ENCODE measurements at places on chromosomes 5 and 9. TPM values are rescaled to one million over a fixed set of nuclear protein-coding genes. Genes with fewer than 3 reads are reported as not detected.

- H3K36me3 ChIP-seq: no peaks in the 10 kb centered on the region
- no peaks in the 10 kb centered on the region for H3K27me3 ChIP-seq
- H3K4me1 ChIP-seq: no peaks in the 10 kb centered on the region
- no peak overlapping the region for H3K27ac ChIP-seq
Measured at GRCh38 chr9:111096051-111096450, 57.8 kb upstream of the LPAR1 start.

GRCh38 chr5:80644900-80645299 lies 9.6 kb upstream of the MSH3 start:
- no peak for DNase-seq
- no peak overlapping the region for H3K27ac ChIP-seq
- no peaks in the 10 kb centered on the region for H3K27me3 ChIP-seq

- no peaks in the 10 kb centered on the region for H3K4me1 ChIP-seq
- no peak overlapping the region for H3K4me3 ChIP-seq
- H3K36me3 ChIP-seq: no peaks in the 10 kb centered on the region
- no peaks in the 10 kb centered on the region for H3K27me3 ChIP-seq
Measured at GRCh38 chr5:170315154-170315553, 17.6 kb upstream of the LCP2 start.

DNA sequence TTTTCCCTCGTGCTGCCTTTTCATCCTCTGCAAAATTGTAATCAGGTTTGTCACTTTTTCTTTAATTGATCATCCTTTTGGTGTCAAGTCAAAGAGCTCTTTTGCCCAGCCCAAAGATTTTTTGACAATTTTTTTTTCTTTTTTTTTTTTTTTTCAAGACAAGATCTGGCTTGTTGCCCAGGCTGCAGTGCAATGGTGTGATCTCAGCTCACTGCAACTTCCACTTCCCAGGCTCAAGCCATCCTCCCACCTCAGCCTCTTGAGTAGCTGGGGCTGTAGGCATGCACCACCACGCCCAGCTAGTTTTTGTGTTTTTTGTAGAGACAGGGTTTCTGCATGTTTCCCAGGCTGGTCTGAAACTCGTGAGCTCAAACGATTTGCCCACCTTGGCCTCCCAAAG lies 36.7 kb downstream of the CDK7 start:
- H3K36me3 ChIP-seq: no peaks in the 10 kb centered on the region
- no peak for DNase-seq
- no peaks in the 10 kb centered on the region for H3K4me1 ChIP-seq
- no peak overlapping the region for H3K27ac ChIP-seq
- H3K27me3 ChIP-seq: no peaks in the 10 kb centered on the region
- H3K4me3 ChIP-seq: no peak overlapping the region

- DNase-seq: no peak
- no peaks in the 10 kb centered on the region for H3K36me3 ChIP-seq
- H3K4me1 ChIP-seq: no peaks in the 10 kb centered on the region
- H3K27me3 ChIP-seq: no peaks in the 10 kb centered on the region
- H3K4me3 ChIP-seq: no peak overlapping the region
Measured at GRCh38 chr5:93403141-93403928, 177.7 kb downstream of the NR2F1-AS1 start.

DNA sequence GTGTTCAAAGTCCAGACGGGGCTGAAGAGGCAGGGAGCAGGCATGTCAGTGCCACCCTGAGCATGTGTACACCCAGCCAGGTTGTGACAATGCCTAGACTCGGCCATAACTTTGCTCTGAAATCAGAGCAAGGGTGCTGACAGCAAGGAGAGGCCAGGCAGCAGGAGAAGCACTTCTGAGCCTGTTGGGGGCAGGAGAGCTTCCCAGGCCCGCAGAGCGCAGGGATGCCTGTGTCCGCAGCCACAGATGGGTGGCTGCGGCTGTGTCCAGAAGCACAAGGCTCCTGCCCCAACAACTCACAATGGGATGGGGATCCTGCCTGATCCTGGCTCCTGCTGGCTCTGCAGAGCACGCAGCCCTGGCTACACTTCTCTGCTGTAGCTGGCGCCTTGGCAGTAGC lies 373.9 kb downstream of the CHSY3 start:
- no peak overlapping the region for H3K4me3 ChIP-seq
- no peaks in the 10 kb centered on the region for H3K36me3 ChIP-seq
- H3K4me1 ChIP-seq: no peaks in the 10 kb centered on the region

DNA sequence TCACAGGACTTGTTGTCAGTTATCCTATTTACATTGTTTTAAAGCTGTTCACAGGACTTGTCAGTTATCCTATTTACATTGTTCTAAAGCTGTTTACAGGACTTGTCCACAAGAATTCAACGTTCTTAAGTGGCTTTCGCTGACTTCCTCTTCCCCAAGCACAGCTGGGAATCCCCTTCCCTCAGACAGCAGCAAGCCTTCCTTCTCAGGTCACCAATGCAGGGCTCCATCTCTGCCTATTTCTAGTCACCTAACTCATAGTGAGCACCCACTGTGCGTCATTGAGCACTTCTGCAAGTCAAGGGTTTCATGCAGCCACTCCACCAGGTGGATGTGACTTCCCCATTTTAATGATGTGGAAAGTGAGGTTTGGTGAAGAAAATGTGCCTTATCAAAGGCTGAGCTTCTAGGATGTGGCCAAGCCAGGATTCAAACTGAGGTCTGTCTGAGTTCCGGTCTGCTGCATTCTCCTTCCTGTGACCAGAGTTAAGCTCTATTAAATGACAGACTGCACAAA lies 109.8 kb upstream of the ZNF462 start:
- H3K36me3 ChIP-seq: no peaks in the 10 kb centered on the region
- H3K27me3 ChIP-seq: no peaks in the 10 kb centered on the region
- H3K4me1 ChIP-seq: no peaks in the 10 kb centered on the region
- DNase-seq: no peak
- H3K4me3 ChIP-seq: no peak overlapping the region

DNA sequence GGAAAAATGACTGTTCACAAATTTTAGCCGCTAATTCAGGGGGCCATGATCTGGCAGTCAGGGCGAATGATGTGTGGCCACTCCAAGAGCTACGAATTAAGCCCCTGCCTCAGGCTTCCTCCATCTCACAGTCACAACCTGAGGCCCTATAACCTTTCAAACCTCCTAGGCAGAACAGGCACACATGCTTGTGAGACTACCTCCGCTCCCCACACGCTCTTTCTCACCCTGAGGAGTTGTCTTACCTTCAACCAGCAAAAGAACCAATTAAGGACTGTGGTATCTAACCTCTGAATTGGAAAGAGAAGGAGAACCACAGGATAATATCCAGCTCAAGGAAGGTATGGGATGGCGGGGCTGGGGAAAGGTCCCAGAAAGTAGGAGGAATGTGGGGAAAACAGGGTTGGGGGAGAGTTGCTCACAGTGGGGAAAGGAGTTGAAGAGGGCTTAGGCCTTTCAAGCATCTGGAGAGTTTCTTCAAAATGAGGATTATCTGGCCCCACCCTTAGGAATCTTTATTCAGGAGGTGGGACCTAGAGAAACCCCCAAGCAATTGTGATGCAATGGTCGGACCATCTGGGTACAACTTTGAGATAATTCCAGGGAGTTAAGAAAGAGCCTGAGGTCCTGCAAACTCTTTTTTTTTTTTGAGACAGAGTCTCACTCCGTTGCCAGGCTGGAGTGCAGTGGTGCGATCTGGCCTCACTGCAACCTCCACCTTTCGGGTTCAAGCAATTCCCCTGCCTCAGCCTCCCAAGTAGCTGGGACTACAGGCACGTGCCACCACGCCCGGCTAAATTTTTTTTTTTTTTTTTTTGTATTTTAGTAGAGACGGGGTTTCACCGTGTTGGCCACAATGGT lies 5.5 kb downstream of the PCDH1 start:
- H3K36me3 ChIP-seq: no peaks in the 10 kb centered on the region
- no peak for DNase-seq

- no peak for DNase-seq
- H3K27ac ChIP-seq: no peak overlapping the region
- no peak overlapping the region for H3K4me3 ChIP-seq
- H3K4me1 ChIP-seq: peaks cover 5% of the 10 kb centered on the region
Measured at GRCh38 chr9:125479846-125480615, 218.4 kb downstream of the GAPVD1 start.

- H3K4me3 ChIP-seq: no peak overlapping the region
- peaks cover 10% of the 10 kb centered on the region for H3K4me1 ChIP-seq
- peak overlapping the region; percentile 5 for H3K27ac ChIP-seq
- no peaks in the 10 kb centered on the region for H3K27me3 ChIP-seq
Measured at GRCh38 chr9:132077881-132078698, 1.6 kb downstream of the MED27 start.

GRCh38 chr5:3430691-3431090 lies 164.9 kb upstream of the IRX1 start:
- no peaks in the 10 kb centered on the region for H3K36me3 ChIP-seq
- DNase-seq: no peak
- no peak overlapping the region for H3K27ac ChIP-seq
- no peaks in the 10 kb centered on the region for H3K27me3 ChIP-seq

DNA sequence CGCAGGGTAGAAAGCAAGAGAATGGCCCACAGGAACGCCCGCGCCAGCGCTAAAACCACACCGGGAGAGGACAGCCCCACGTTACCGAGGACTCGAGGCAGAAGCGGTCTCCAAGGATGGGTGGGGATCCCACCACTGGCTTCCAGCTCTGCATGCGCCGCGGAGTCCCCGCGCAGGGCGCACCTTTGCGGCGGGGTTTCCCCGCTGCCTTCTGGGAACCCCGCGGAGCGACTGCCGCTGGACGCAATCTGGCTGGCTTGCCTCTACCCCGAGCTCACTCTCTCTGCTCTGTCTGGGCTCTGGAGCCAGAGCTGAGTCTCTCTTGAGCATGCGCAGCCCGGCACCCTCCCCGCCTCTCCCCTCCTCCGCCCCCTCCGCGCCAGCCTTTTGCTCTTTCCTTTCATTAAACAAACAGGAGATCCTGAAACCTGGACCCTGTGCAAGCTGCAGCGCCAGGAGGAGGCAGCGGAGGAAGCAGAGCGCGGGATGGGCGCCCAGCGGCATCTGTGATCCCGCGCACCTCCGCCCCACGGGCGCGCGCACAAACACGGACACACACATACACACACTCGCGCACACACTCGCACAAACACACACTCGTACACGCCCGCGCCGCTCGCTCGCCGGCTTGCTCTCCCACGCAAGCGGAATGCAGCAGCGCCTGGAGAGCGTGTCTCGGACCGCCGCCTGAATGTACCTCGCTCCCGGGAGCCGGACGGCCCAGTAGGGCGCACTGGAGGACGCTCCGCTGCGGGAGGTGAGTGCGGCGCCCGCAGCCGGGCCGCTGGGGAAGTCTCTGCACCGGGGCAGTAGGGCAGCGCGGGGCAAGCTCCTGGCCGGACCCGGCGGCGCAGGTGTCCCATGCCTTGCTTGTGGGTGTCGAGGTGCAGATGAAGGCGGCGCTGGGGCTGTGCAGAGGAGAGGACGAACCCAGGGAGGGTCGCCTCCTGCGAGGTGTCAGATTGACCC lies at the start of gene PLPPR1:
Gene PLPPR1 (plus strand): TSS at position 382 of the 969 bp plus-strand sequence.
- peak; percentile 57 for DNase-seq
- H3K36me3 ChIP-seq: no peaks in the 10 kb centered on the region
- H3K27ac ChIP-seq: no peak within 1 kb of the TSS
- H3K4me1 ChIP-seq: no peaks in the 10 kb centered on the region

GRCh38 chr5:79181419-79182022 lies 54.4 kb upstream of the JMY start:
- no peak overlapping the region for H3K27ac ChIP-seq
- no peaks in the 10 kb centered on the region for H3K36me3 ChIP-seq
- H3K4me3 ChIP-seq: no peak overlapping the region
- H3K4me1 ChIP-seq: no peaks in the 10 kb centered on the region

Gene GRXCR2
- total RNA-seq: not detected

Gene NOXA1
- 17.1 TPM for total RNA-seq

Gene RMRP
- total RNA-seq: 1,879 TPM

Gene RAI14
- 23.7 TPM for total RNA-seq

Gene UBLCP1
- 22.8 TPM for total RNA-seq

Gene SELENOP
- 228 TPM for total RNA-seq

Gene REEP2
- 4.1 TPM for total RNA-seq

Gene TNC
- 92.5 TPM for total RNA-seq

All from prostate gland (tissue), 2 donors.